ENCODE measurements at places on chromosomes 7 and 10. TPM values are rescaled to one million over a fixed set of nuclear protein-coding genes. Genes with fewer than 3 reads are reported as not detected.

- DNase-seq = no peak
Observed at GRCh38 chr7:75572396-75572795, 80.3 kb downstream of the SPDYE5 start.

DNA sequence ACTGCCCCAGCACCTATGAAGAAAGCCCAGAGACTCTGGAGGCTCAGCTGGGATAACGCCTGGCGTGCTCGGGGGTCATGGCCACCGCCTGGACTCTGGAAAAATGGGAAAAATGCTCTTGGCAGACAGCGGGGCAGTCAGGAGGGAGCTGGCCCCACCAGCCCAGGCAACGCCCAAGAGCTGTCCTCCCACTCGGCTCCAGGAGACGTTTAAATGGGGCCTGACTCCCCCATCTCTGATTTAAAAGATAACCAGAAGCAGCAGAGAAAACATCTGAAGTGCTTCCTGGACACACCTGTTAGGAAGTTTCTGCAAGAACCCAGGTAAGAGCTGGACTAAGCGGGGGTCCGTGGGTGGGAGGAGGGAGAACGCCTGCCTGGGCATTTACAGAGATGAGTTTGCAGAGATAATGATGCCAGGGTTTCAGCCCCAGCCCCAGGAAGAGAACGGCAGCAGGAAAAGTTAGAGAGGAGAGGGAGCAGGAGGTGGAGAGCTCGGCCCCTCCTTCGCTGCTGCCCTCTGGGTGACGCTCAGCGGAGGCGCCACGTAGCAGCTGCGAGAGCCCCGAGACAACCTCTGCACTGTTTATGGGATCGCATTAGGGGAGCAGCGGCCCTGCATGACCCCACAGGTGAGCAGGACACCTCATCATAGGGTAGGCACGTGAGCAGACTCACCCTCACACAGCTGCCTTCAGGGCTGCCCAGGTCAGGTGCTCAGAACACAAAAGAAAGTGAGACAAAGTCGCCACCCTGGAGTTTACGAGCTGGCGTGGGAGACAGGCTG is 83.5 kb upstream of the INSIG1 start:
- DNase-seq = no peak

DNA sequence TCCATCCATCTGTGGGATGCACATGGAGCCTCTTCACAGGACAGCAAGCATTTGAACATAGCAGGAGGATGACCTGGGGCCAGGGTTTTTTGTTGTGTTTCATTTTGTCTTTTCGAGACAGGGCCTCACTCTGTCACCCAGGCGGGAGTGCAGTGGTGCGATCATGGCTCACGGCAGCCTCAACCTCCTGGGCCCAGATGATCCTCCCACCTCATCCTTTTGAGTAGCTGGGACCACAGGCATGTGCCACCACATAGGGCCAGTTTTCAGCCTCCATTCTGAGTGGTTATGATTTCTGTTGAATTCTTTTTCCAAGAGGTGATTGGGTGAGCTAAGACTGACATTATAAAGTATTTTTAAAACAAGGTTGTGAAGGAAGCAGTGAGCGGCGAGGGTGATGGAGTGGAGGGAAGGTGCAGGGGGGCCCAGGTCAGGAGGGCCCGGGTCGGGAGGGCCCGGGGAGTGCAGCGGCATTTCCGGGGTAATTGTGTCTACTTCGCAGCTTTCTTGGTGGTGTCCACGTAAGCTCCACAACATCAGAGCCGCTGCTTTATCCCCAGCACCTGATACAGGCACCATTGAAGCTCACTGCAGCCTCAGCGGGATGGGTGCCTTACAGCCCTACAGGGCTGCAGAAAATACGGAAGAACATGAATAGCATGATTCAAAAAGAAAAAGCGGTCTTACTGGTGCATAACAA is 12.0 kb upstream of the LARP4B start:
- no peak for DNase-seq

DNA sequence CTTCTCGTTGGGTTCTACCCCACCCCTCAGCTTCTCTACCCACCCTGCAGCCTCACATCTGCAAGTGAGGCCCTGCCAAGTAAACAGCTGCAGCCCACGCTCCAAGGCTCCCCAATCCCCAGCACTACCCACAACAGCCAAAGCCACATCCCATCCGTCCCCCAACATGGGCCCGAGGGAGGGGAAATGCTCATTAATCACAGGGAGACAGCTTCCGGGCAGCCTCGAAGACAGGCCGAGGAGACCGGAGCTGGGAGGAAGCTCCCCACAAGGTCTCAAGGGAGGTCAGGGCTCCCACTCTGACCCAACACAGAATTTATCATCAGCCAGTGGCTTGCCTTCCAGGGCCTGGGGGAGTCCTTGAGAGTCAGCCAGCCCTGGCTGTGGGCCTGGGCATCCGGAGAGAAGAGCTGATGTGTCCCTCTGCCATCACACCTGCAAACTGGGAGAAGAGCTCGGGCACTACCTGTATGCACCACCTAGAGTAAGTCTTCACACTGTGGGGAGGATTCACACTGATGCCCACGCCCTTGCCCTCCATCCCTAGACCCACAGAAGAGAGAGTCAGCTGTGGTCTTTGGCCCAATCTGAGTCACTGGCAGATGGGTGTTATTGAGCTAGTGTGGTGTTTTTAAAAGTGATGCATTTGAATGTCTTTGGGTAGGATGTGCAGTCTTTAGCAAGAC is 115.5 kb upstream of the ZMIZ1 start:
- DNase-seq = no peak

DNA sequence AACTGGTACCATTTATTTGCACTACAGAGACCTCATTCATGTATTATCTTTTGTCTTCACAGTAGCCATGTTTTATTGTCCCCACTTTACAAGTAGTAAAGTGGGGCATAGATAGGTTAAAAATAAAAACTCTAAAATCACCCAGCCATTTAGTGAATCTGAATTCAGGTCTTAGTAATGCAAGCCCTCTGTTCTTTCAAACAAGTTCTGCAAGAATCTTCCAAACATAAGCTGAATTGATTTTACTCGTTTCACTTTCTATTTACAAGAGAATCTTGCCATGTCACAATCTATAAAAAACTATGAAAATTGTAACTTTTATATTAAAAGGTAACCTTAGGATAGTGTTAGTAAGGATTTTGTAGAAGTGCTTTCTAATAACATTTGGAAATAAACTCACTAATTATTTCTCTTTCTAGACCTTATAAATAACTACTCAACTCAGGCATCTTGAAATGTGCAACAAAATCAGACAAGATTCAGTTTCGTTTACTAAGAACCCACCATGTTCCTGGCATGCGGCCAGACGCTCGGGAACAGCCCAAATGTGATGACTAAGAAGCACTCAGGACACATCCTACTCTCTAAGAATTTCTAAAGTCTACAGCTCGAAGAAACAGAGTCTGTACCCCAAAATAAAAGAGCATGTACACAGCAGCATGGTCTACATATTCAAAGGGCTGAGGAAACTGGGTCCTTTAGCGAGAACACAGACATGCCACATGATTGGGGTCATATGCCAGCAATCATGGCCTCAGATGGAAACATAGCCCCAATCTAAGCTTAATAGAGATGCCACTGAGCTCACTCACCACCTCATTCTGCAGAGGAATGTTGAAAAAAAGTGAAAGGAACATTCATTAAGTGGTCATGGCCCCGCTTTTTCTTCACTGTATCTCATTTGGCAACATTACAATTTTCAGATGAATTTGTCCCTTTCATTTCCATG is 167.6 kb downstream of the AMPH start:
- no peak for DNase-seq

DNA sequence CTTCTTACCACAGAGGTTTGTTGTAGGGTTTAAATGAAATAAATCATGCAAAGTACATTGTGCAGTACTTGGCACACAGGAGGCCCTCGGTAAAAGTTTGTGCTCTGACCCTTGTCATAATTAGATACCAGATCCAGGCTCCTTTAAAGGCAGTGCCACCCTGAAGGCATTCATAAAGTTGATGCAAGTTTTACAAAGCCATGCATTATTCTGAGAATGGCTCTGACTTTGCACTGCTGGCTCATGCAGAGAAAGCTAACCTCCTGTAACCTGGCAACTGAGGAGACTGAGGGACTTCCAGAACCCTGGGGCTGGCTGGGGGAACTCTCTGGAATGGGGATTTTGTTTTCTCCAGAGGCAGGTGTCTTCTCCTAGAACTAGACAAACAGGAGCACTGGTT is 570.9 kb downstream of the CCSER2 start:
- DNase-seq = no peak

GRCh38 chr10:78559661-78560340 is 509.0 kb upstream of the ZMIZ1 start:
- DNase-seq = no peak

DNA sequence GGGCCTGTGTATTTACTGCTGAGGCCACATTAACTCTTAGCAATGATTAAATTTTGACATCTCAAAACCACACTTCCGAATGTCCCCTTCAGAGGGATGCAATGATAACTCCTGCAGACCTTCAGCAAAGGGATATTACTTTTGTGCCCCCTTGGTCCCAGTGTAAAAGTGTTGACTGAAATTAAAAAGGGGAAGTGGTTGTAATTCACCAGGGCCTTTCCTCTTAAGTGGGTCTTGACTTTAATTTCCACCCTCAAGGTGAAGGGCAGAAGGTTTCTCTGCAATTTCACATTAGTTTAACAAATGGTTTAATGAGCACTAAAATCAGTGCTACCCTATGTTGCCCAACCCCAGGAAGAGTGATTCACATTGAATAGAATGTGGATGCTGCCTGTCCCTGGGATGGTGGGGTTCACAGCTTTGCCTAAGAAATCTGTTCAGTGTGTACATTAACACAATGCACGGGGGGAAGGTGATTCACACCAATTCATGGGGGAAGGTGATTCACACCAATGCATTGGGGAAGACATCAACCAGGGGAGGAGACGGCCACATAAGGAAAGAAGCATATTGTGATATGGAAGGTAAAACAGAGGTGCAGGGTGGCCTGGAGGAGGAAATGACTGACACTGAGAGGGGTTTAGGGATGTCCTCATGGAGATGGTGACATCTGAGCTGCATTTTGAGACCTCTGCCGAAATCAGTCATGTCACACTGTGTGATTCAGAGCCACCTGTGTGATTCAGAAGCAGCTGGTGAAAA is 19.4 kb upstream of the TNS3 start:
- no peak for DNase-seq

- DNase-seq = peak; percentile 31
Observed at GRCh38 chr7:51062222-51062987, 254.2 kb downstream of the COBL start.

Gene OR6B1
- not detected for total RNA-seq

Gene STOX1
- total RNA-seq = 16.2 TPM

Gene MOGAT3
- not detected for total RNA-seq

Gene UCMA
- total RNA-seq = not detected

Measured in cerebellum (tissue), 4 donors.